Dermis blood vessel endothelial cell (primary cell): ENCODE measurements at places on chromosomes 7 and 10. TPM values are rescaled to one million over a fixed set of nuclear protein-coding genes. Genes with fewer than 3 reads are reported as not detected.

The LIPK gene
- total RNA-seq, result not detected in 2 replicates

The SPDYE8 gene
- total RNA-seq, result not detected in 2 replicates

The UCMA gene
- total RNA-seq, result not detected in 2 replicates

The CYP3A4 gene
- total RNA-seq, result not detected in 2 replicates

The GAD2 gene
- not detected in 2 replicates for total RNA-seq

The FAM13C gene
- total RNA-seq, result 6.0 and 16.7 TPM in 2 replicates

The MRLN gene
- total RNA-seq, result not detected in 2 replicates

The ITGB8 gene
- total RNA-seq, result 8.5 and 8.8 TPM in 2 replicates

The SVIL gene
- 80.8 and 98.9 TPM in 2 replicates for total RNA-seq

The SLC13A4 gene
- total RNA-seq, result not detected in 2 replicates

The SORCS1 gene
- total RNA-seq, result not detected in 2 replicates

The FAS gene
- total RNA-seq, result 16.5 and 19.2 TPM in 2 replicates

The TFPI2 gene
- 112 and 152 TPM in 2 replicates for total RNA-seq

The TET1 gene
- total RNA-seq, result 1.2 TPM in 2 replicates

The KAZALD1 gene
- total RNA-seq, result 0.17 and 0.51 TPM in 2 replicates

The PLAC9 gene
- total RNA-seq, result 0.60 and 0.68 TPM in 2 replicates

The GNAT3 gene
- not detected in 2 replicates for total RNA-seq

The AGFG2 gene
- 49.5 and 62.2 TPM in 2 replicates for total RNA-seq

The GPR85 gene
- 0.42 and 0.85 TPM in 2 replicates for total RNA-seq

The RNF148 gene
- total RNA-seq, result 1.3 and 2.6 TPM in 2 replicates

The OPN4 gene
- not detected in 2 replicates for total RNA-seq

The CD36 gene
- 151 and 171 TPM in 2 replicates for total RNA-seq

The CCSER2 gene
- total RNA-seq, result 22.5 and 32.7 TPM in 2 replicates

The SFTPD gene
- not detected in 2 replicates for total RNA-seq

The MPP7 gene
- total RNA-seq, result 6.8 and 16.3 TPM in 2 replicates

The WNT16 gene
- not detected in 2 replicates for total RNA-seq

The LUC7L2 gene
- total RNA-seq, result 38.8 and 53.2 TPM in 2 replicates

The IL6 gene
- total RNA-seq, result 1.0 and 1.3 TPM in 2 replicates

The ATP6V0A4 gene
- 0.05 TPM in 1 of 2 replicates, not detected in the other for total RNA-seq

The PAX2 gene
- 0.14 and 0.51 TPM in 2 replicates for total RNA-seq

The CPA2 gene
- not detected in 2 replicates for total RNA-seq
